ENCODE measurements at places on chromosomes 7 and 10.

- no peak for DNase-seq
These were observed 33.9 kb downstream of the MTPN start for GRCh38 chr7:135943134-135943879.

GRCh38 chr10:119252470-119253151 is 45.2 kb downstream of the GRK5 start:
- DNase-seq, result no peak

DNA sequence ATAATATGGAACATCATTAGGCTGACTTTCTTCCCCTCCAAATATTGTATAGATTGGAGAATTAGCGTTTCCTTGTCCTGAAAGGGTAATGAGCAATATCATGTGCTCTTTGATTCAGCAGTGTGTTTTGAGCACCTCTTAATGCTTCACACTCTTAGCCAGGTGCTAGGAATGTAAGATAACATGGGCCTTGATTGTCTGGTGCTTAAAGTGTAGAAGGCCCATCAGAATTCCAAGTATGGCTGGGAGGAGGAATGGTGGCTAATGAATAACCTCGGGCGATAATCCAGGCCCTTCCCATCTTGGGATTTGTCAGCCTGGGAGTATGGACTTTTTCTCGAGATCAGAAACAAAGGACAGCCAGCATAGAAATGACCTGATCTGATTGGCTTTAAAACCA is 8.6 kb downstream of the TSPAN13 start:
- DNase-seq, result no peak

- DNase-seq, result peak; percentile 59
These were observed 54.6 kb upstream of the OPN4 start for GRCh38 chr10:86599729-86600128.

- no peak for DNase-seq
These were observed 85.6 kb downstream of the NRCAM start for GRCh38 chr7:108370616-108371015.

DNA sequence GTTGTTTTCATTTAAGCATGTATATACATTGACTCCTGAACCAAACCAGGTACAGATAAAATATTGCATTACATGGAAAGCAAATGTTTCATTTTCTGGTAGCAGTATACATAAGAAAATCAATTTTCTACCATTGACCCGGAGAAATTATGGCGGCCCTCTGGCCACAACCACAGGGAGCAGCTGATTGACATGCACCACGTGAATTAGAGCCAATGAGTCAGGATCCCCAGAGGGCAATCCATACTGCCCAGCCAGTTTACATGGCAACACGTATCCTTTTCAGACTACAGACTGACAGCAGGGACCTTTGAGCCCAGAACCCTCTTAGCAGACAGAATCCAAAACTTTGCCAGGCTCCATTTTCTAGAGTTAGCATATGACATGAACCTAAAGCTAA is 272.2 kb upstream of the NEBL start:
- DNase-seq, result no peak

- DNase-seq, result peak; percentile 61
These were observed 2.1 kb downstream of the RET start for GRCh38 chr10:43078986-43079273.

DNA sequence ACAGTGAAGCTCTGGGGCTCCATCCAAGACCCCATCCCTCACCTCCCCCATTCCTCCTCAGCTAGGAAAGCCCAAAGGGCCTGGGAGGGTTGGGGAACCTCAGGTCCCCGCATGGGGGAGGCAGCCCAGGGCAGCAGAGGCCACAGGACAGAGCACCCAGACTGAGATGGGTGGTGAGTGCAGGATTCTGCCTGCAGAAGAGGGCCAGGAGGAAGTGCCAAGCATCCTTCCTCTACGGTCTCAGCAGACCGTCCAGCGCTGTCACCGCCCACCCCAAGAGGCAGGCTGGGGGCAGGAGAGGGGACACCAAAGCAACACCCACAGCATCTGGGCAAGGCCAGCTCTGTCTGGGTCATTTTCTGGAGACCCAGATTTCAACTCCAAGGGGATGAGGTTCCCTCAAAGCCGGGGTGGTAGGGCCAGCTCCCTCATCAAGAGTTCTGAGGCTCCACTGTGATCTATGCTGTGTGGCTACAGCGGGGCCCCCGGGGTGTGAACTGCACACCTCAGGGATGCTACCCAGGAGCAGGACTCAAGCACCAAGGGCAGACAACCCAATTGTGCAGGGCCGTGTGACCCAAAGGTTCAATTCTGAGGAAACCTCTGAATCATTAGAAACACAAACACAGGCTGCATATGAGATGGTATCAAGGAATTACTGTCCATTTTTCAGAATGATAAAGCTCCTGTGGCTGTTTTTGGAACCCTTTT is 46.8 kb downstream of the CAMK2B start:
- no peak for DNase-seq

GRCh38 chr7:158323741-158324396 is 263.8 kb downstream of the PTPRN2 start:
- DNase-seq, result no peak

DNA sequence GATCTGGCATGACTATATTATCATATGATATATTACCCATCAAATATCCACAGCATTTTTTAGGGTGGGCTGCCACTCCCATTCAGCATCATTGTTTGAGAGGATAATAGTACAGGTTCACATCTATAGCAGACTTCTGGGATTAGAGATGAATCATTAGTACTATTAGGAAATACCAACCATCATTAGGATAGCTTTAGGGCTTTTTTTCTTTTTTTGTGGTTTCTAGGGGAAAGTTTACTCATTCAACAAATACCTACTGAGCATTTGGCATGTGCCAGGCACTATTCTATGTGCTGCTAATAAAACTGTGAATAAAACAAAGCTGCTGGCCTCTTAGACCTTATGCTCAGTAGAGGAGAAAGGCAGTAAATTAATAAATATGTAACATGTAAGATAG is 40.6 kb downstream of the NHLRC2 start:
- DNase-seq, result no peak

DNA sequence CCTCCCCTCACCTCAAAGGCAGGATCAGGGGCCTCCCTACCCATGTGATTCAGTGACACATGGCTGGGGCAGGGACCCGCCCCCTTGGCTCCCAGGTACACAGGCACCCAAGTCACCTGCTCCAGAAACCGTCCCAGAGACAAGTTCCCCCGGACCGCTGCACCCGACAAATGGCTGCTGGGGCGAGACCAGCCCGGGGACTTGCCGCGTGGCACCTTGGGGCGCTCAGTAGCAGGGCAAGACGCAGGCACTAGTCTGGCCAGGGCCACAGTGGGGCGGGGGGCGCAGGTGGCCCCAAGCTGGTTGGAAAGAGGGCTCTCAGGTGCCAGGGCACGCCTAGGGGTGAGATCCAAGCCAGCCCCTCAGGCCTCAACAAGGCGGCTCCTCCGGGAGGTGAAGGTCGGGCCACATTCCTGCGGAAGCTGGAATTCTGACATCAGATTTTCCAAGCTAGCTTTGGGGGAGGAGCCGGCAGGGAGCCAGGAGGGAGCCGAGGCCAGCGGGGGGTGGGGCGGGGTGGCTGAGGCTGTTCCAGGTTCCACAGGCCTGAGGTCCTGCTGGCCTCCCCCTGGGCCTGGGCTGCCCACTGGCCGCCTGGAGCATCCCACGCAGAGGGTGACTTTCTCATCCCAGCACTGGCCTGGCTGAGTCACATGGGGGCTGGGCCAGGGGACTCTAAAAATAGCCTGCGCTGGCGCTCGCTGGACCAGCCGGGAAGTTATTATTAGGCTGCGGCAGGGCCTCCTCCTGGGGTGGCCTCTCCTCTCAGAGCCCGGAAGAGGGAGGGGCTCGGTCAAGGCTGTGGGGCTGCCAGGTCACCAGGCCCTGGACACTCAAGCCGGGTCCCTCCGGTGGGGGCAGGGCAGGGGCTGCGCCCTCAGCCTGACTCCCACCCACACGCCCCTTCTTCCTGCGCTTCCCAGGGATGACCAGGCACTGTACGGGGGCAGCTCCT is 20.5 kb upstream of the INPP5A start:
- DNase-seq, result peak; percentile 92

DNA sequence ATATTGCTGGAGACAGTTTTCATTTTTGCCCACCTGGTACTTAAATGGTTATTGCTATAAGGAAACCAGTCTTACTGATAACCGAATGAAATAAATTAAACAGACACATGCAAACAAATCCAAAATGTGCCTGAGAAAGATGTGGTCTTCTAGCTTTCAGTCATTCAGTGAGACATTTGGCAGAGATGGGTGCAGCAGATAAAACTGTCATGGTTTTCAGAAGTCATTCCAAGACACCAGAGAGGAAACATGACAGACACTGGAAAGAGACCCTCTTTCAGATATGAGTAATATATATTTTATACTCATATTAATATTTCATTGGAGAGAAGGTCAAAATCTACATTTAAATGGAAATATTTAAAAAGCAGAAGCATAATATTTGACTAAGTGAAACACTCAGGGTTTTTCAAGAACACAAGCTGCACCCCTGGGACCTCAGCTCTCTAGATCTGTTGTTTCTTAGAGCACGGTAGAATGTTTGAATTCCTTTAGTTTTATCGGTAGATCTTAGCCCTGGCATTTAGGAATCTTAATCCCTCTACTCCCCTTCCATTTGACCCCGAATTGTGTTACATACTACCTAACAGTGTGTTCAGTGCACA is 246.1 kb downstream of the AUTS2 start:
- no peak for DNase-seq

GRCh38 chr7:106357675-106358074 is 72.9 kb upstream of the NAMPT start:
- no peak for DNase-seq

DNA sequence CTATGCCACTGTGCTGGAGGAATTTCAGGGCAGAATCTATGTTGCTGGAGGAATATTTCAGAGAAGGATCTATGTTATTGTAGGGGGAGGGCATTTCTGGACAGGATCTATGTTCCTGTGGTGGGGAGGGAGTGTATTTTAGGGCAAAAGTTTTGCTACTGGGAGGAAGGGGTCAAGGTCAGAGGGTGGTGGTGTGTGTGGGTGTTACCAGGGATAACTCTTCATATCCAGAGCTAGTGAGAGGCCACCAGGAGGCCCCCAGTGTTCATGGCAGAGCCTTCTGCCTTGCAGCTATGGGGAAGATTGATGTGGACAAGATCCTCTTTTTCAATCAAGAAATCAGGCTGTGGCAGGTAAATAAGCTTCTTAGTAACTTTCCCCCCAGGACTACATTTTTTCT is 2.0 kb upstream of the STRA8 start:
- DNase-seq, result no peak

GRCh38 chr7:28018446-28018845 is 162.1 kb downstream of the JAZF1 start:
- DNase-seq, result no peak

DNA sequence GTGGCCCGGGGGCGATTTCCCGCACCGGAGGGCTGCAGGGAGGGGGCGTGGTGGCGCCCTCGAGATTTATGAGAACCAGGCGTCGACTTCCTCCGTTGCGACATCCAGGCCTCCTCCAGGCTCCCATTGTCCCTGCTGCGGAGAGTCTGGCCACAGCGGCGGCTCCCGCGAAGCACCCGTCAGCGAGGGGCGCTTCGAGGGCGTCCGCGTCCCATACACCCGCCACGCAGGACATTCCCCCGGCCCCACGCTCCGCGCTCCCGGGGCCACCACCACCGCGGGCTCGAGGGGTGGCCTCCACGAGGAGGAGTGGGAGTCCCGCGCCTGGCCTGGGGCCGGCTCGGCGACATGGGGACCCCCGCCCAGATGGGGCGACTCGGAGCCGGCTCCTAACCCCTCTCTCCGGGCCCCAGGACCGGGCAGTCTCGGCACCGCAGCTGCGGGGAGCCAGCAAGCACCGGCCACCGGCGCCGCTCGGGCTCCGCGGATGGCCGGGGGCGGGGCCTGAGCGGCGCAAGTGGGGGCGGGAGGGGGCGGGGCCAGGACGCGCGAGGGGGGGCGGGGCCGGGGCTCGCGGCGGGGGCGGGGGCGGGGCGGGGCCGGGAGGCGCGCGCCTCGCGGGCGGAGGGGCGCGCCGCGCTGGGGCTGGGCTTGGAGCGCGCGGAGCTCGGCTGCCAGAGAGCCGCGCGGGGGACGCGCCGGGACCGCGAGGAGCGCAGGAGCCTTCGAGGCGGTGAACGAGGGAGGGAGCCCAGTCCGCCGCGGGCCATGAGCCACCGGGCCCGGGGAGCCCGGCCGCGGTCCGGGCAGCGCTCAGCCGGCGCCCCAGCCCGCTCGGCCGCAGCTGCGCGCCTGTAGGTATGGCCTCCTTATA is at the start of gene SH2B2:
TSS of gene SH2B2 (plus strand) at position 632 of the 874 bp plus-strand sequence. CDS start 13,683 bp downstream, outside the sequence.
- peak; percentile 61 for DNase-seq

DNA sequence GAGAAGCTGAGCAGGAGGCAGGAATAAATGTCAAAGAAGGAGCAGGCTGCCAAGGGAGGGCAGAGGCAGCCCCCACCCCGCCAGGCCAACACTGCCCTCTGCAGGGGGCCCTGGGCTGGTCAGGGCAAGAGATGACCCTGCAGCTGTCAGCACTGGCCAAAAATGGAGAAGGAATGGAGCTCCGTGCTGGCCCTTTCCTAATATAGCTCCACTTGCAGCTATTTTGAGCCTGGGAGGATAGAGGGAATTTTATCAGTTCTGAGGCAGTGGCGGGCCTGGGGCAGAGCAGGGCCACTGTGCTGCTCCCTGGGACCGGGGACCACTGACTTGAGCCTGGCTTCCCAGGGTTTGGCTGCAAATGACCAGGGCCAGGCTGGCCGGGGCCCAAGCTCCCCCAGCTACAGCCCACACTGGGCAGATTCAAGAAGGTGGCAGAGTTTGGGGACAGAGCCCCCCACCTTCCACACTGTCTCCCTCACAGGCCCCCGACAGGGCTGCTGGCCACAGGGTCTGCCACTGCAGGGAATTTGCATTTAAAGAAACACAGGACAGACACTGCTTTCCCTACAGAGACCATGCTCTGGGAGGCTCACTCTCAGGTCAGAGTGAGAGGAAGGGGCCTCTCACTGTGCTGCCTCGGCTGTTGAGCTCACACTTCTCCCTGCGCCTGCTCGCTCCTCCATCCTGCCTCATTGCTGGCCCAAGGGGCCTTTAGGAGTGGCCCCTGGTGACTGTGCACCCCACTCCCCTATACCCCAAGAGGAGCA is 16.2 kb downstream of the LDB3 start:
- no peak for DNase-seq

- no peak for DNase-seq
These were observed 45.9 kb upstream of the MSMB start for GRCh38 chr10:46091828-46092523.

- no peak for DNase-seq
These were observed 60.9 kb downstream of the RBM20 start for GRCh38 chr10:110704906-110705476.

- DNase-seq, result no peak
These were observed 30.8 kb downstream of the C10orf143 start for GRCh38 chr10:130079614-130080460.

DNA sequence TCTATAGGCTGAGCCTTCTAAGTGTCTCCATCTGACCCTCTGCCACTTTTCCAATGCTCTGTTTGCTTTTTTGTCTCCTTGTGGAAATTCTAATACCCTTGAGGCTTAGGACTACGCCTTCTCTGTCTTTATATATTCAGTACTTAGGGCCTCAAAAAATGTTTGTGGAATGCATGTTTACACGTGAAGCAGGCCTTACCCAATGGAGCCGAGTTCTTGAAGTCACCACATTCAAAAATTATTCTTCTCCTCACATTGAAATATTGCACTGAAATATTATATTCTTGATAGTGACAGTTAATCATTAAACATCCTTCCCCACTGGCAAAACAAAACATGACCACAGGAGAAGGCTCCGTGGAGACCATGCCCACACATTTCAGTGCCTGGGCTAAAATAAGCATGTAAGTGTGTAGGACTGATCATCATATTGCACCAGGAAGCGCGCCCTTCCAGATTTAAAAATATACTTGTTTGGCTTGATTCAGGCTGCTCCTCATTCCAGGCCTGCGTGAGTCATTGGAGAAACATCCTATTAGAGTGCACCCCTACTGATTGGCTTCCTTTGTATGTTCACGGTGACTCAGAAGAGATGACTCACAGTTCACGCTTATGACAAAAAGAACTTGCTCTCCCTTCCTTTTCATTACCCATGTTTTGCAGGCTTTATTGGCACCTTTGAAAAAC is 307.4 kb upstream of the AOAH start:
- DNase-seq, result peak; percentile 96

Data from H54 (cell line).